ENCODE measurements at places on chromosomes 6 and 20.

GRCh38 chr6:30821862-30822784, 62.2 kb upstream of the DDR1 start:
- no peak for DNase-seq

GRCh38 chr6:110595112-110595511, 118.7 kb upstream of the SLC22A16 start:
- DNase-seq: no peak

DNA sequence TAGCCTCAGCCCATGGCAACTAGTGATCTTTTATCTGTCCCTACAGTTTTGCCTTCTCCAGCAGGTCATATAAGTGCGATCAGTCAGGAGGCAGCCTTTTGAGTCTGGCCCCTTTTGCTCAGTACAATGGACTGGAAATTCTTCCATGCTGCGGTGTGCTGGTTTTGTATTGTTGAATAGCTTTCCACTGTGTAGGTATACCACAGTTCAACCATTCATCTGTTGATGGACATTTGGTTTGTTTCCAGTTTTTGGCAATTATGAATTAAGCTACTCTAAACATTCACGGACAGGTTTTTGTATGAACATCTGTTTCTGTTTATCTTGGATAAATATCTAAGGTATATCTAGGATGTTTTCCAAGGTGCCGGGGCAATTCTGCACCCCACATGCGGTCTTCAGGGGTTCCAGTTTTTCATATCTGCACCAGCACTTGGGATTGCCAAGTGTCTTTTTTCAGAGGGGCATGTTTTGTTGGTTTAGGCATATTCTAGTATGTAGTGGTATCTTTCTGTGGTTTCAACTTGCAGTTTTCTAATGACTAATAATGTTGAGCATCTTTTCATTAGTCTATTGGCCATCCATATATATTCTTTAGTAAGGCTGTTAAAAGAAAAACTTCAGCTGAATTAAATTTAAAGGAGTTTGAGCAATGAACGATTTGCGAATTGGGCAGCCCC, 141.0 kb downstream of the TFAP2C start:
- DNase-seq: no peak

GRCh38 chr6:158377860-158378259, 65.6 kb downstream of the TULP4 start:
- no peak for DNase-seq

- DNase-seq: no peak
Measured at GRCh38 chr20:50993876-50994275, 29.0 kb downstream of the KCNG1 start.

DNA sequence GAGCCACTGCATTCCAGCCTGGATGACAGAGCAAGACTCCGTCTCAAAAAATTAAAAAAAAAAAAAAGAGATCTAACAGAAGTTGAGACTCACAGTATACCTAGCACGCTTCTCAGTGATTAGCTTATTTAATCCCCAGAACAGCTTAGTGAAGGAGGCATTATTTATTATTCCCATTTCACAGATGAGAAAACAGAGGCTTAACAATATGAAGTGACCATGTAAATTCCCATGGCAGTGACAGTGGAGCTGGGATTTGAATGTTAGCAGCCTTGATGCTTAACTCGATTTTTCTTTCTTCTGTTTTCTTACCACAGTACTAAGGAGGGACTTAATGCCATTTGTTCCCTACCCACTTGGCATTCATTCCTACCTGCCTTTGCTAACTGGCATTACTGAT, 89.9 kb upstream of the ZNF217 start:
- DNase-seq: no peak

GRCh38 chr20:35575958-35576357, 34.1 kb downstream of the ERGIC3 start:
- DNase-seq: no peak

- no peak for DNase-seq
Measured at GRCh38 chr6:24907919-24908649, 27.7 kb downstream of the RIPOR2 start.

DNA sequence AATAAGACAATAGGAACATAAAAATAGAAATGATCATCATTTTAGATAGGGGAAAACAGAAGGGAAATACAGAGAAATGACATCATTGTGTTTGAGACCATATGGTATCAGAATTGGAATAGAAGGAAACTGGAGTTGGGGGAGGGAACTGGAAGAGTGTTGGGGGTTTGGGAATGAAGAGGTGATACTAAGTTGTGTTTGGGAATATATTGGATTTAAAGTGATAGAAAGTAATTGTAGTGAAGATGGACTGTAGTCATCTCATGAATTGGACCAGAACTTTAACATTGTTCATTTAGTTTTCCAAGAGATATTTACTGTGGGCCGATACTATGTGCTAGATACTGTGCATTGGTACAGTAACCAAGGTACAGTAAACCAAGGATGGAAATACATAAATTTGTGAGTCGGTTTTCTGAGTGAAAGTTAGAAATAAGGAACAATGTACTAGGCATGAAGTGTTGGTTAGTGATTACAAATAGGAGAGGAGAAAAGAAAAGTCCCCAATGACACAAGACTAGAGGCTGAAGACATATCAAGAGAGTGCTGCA, 32.3 kb downstream of the KCNQ5 start:
- DNase-seq: no peak

GRCh38 chr6:133978896-133979240, 25.8 kb downstream of the TBPL1 start:
- DNase-seq: no peak

- no peak for DNase-seq
Measured at GRCh38 chr6:137884149-137884909, 17.3 kb downstream of the TNFAIP3 start.

- no peak for DNase-seq
Measured at GRCh38 chr20:13610184-13610583, 28.5 kb downstream of the TASP1 start.

- DNase-seq: peak; percentile 47
Measured at GRCh38 chr6:130322673-130323268, 43.0 kb upstream of the TMEM200A start.

GRCh38 chr20:24686156-24686555, 216.7 kb downstream of the SYNDIG1 start:
- DNase-seq: no peak

- DNase-seq: no peak
Measured at GRCh38 chr6:83510791-83511190, 1.5 kb upstream of the PRSS35 start.

DNA sequence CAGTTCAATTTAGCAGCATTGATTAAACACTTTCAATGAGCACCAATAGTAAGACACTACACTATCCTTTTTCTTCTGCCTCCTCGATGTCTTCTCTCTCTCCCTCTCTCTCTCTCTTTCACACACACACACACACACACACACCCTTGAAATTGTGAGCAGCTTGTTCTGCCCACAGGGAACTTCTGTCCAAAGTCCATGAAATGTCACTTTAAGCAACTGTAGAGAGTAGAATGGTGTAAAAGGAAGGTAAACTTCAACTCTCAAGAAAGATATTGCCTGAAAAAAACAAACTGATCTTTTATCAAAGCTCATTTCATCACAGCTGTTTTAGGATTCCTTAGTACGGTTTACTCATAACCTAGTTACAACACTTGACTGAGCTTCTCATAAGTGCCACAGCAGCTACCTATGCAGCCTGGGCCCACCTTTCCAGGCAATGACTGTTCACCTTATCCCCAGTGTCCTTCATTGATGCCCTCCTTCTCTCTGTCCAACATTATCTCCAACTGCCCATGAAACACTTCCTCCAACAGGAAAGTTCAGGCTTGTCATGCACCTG, 107.0 kb downstream of the TNFRSF21 start:
- DNase-seq: no peak

- DNase-seq: no peak
Measured at GRCh38 chr6:169589293-169589692, 112.5 kb downstream of the WDR27 start.

DNA sequence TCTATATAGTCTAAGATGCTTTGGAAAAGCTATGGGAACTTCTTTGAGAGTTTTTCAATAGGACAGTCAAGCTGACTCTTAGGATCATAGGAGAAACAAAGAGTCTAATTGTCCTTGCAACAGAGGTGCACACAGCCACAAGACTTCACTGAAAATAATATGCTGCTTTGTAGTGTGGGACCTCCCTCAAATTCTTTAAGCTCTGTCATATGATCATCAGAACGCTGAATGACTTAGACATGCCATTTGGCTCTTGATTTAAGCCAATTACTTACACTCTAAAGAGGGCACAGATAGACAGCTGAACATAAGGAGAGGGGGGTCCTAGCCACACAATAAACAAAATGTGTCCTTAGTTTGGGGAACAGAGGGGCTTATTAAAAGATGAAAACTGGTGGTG, 818.7 kb upstream of the GJE1 start:
- no peak for DNase-seq

- no peak for DNase-seq
Measured at GRCh38 chr6:56399250-56399671, 151.9 kb upstream of the COL21A1 start.

DNA sequence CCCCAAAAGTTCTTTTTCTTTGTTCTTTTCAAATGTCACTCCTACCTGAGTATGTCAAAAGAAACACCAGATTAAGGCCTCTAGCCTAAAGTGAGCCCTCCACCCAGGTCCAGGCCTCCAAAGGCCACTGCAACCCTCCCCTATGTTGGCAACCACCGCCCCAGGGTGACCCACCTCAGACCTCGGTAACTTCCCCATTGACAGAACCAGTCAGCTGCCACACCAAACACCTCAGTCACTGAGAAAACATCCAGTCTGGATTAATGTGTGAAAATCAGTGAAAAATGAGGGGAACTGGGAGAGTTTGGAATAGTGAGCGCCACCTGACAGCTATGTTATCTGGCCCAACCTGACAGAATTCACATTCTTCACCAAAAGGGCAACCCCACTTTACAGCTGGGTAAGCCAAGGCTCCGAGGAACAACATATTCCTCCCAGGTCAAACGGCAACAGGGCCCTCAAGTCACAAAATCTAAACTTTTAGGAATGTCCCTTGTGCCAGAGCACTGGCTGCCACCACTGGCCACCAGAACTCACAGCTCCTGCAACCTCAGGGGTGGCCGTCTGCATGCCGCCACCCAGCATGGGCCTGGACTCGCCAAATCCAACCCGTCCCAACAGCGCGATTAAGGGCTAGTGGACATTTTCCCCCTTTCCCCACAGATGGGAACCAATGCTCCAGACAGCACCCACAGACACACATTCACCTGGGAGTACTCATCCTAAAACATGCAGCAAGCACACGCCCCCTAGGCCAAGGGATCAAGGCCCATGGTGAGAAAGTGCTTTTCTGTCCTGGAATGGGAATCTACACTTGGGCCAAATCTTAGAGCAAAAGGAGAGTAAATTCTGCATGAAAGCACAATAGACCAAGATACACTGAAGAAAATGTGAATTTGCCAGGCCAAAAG, 4.8 kb downstream of the TAF4 start:
- no peak for DNase-seq

DNA sequence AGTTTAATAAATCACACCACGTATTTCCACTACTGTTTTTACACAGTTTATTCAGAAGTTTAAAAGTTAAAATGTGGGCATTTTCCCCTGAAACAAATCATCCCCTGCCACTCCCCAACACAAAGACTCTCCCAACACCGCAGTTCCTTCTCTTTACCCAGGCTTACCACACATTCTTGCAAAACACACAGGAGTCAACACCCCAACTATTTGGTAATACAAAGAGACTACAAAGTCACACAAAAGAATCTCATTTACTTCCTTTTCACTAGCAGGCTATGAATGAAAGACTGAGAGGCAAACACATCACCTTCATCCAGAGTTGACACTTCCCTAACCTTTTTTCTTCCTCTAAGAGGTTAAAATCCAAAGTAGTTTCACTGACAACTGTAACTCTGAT, 51.1 kb downstream of the KCTD20 start:
- peak; percentile 17 for DNase-seq

GRCh38 chr6:110509617-110510241, 33.3 kb upstream of the SLC22A16 start:
- DNase-seq: peak; percentile 67

DNA sequence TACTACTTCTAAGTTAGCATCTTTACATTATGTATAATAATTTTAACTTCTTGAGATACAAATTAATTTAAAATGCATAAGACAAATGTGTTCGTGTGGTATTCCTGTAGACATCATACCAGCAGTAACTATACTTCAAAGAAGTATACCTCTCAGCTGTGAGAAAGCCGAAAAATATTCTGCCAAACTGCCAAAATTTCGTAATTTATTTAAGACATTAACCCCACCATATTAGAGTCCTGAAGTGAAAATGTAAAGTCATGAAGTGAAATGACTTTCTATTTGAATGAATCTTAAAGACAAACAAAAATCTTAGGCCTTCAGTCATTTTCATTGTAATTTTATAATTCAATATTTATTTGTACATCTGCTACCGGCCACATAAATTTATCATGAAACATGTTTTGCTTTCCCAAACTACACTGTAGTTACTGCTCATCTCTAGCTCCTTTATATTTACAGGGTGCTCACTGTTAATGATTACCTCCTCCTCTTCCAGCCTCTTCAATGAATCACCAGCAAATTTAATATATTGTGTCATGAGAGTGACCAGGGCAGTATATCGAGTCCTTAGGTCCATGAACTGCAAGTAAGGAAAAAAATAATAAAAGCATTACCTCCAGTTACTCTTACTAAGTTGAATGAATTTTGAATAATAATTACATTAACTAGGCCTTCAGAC, 18.5 kb downstream of the DST start:
- no peak for DNase-seq

DNA sequence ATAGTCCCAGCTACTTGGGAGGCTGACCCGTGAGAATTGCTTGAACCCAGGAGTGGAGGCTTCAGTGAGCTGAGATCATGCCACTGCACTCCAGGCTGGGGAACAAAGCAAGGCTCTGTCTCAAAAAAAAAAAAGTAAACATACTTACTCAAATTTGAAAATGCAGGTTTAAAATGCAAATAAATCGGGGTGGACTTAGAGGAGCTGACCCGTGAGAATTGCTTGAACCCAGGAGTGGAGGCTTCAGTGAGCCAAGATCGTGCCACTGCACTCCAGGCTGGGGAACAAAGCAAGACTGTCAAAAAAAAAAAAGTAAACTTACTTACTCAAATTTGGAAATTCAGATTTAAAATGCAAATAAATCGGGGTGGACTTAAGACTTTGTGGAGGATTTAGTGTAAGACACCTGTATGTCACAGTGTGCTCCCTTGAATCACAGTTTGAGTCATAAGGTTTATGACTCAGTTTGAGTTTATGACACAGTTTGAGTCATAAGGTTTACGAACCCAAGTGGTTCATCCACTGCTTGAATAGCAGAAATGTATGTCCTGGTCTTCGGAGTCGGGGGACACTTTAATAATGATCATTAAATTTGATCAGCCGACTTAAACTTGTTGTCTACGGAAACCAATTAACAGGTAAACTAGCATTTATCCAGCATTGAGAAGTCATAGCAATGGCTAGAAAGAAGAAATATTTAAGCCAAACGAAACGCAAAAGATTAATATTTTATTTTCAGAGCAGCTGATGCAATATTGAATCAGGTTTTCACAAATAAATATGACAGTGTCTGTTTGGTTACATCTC, 6.8 kb upstream of the MRPS10 start:
- DNase-seq: peak; percentile 66

DNA sequence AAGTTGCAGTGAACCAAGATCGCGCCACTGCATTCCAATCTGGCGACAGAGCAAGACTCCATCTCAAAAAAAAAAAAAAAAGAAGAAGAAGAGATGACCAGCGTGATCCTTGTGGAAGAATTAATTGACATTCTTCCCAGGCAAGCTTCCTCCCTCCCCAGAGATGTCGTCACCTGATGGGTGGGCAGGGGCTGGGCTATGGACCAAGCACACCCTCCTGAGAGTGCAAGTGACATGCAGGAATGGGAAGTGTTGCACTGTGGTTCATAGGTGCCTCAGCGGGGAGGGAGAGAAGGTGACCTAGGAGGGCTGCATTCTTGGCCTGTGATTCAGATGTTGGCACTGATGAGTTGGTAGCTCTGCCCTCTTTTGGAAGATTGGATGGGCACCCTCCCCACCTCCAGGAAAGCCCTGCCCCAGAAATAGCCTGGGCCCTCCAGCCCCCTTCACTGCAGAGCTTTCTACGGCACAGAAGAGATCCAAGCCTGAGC, 37.8 kb downstream of the TAF8 start:
- no peak for DNase-seq
